Stimulated activated CD4-positive, alpha-beta T cell treated with anti-CD3 and anti-CD28 coated beads, Interleukin-4, amount 100 ng/mL, for 24 hours (primary cell): ENCODE measurements at places on chromosomes 5 and 9.

DNA sequence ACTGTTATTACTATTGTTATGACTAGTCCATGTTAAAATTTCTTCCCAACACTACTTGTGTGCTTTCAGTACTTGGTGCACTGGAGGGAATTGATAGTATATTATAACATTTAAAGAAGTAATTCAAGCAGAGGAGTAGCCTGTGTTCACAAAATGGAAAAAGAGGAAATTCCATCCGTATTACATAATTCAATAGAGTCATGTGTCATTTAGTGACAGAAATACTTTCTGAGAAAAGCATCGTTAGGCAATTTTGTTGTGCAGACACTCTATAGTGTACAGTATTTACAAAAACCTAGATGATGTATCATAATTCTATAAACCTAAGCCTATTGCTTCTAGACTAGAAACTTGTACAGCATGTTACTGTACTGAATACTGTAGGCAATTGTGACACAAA is 78.3 kb upstream of the PCSK5 start:
- no peak for DNase-seq

DNA sequence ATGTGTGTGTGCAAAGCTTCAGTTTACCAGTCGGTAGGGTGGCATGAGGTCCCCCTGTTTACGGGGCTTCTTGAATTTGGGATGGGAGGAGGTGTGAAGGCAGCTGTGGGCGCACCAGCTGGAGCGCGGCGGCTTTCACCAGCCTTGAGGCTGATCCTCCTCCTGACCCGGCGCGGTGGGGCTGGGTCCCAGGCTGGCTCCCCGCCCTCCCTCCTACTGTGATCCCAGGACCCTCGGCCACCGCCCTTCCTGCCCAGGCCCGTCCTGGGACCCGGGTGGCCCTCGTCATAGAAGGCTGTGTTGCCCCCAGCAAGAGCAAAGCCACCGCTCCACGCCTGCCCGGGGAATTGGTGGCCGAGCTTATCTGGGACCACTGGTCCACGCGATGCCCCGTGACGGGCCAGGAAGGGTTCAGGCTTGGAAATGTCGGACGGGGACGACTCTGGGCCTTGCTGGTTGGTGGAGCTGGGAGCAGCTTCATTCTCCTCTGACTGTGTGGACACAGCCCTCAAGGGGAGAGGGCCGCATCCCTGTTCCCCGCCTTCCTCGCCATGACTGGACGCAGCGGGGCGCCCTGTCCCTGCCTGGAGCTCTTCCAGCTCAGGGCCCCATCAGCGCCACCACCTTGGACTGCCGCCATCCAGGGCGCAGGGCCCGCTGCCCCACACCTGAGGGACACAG is 271.1 kb upstream of the IRX1 start:
- no peak for DNase-seq

DNA sequence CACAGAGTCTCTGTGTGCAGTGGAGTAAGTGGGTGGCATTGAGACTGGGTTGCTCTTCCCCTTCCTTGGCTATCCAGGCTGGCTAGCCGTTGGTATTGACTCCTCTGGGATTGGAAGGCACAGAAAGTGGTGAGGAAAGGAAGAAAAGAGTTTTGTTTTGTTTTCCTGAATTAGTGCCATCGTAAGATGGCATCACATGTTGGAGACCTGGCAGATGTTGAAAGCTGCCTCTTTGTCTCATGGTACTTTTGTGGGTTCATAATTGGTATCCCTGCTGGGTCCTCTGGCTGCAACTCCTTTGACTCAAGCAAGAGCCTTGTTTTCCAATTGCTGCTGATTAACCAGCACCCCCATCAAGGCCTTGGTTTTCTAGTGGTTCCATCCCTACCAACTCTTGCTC is 293.8 kb downstream of the PDE4D start:
- no peak for DNase-seq

GRCh38 chr5:29229461-29229860 is 1964.0 kb upstream of the CDH6 start:
- DNase-seq, result no peak

DNA sequence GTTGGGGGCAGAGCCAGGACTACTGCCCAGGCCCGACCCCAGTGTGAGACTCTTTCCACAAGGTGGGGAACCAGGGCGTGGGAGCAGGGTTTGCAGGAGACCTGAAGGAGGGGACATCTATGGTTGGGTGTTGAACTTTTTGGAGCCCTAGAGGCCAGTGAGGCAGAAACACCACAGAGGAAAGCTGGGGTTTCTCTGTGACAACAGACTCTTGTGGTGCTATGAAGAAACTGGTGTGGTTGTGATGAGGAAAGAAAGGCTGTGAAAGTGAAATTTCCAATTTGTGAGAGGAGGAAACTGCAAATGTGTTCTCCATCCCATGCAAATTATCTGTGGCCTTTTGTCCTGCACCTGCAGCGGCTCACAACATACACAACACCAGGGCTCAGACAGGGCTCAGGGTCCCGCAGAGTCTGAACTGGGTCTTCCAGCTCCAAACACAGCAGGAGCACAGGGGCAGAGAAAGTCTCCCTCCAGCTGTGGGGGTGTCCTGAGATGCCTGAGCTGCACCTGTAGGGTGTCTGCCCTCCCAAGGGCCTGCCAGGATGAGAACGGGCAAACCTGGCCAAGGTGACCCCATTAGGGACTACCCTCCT is 51.4 kb upstream of the GRHPR start:
- no peak for DNase-seq

- DNase-seq, result no peak
Observed at GRCh38 chr9:130839132-130840111, 4.4 kb downstream of the ABL1 start.

GRCh38 chr9:37464426-37465248 is 613 bp downstream of the ZBTB5 start:
- peak; percentile 69 for DNase-seq

GRCh38 chr5:961711-962240 is 46.8 kb upstream of the NKD2 start:
- DNase-seq, result no peak

DNA sequence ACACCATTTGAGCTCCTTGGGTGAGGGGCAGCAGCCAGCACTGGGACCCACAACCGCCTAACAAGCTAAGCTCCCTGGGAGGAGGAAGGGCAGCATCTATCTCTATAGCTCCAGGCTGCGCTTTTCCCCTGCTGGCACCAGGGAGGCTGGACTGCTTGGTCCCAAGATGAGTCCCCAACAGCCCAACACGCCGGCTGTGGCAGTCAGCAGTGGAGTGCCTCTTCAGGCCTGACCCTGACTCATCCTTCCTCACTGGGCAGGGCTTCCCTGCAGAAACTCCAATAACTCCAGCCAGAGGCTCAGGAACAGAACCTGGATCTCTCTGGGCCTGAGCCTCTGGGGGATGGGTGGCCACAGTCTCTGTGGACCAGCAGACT is 113.7 kb upstream of the ADAMTS16 start:
- no peak for DNase-seq

GRCh38 chr5:44387921-44388320 is 1.3 kb downstream of the FGF10 start:
- no peak for DNase-seq

DNA sequence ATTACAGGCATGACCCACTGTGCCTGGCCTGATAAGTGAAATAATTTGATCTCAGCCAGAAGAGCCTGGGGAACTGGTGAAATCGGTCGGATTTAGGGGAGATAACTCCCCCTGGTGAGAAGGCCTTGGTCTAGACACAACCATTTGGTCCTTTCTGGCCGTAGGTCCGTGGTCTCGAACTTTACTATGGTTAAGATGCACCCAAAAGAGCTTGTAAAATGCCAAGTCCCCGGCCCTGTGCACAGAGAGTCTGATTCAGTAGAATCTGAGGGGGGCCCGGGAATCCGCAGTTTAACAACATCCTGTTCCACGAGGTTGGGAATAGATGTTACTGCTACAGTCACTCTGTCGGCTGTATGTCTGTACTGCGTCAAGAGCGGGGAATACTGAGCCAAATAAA is 140.7 kb downstream of the C9orf50 start:
- DNase-seq, result no peak

DNA sequence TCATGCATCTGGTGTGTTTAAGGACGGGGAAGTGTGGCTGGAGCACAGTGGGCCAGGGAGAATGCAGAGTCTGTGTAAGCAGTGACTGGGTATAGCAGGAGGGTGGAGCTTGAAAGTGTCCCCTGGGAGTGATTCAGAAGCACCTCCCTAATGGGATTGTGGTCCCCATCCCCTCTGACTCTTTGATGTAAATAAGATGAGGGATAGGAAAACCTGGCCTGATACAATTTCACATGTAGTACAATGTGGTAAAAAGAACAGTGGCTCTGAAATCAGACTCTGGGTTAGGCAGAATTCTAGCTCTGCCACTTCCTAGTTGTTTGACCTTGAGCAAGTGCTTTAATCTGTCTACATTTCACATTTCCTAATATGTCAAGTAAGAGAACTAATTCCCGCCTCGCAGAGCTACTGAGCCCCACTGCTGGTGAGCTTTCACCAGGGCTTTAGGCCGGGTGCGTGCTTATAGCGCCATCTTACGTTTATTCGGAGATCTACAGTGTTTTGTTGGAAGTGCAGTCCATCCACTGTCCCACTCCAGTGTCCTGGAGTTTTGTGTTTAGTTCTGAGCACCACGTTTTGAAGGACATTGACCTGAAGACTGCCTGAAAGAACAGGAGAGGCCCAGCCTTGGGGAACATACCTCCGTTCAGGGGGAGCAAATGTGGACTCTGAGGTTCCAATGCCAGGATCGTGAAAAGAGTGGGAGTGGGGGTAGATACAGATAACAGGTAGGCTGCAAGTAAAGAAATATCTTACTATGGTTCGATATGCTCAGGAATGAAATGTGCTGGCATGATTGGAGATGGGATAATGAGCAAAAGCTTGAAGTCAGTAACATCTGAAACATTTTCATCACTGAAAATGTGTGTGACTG is 51.2 kb upstream of the TESK1 start:
- peak; percentile 40 for DNase-seq

DNA sequence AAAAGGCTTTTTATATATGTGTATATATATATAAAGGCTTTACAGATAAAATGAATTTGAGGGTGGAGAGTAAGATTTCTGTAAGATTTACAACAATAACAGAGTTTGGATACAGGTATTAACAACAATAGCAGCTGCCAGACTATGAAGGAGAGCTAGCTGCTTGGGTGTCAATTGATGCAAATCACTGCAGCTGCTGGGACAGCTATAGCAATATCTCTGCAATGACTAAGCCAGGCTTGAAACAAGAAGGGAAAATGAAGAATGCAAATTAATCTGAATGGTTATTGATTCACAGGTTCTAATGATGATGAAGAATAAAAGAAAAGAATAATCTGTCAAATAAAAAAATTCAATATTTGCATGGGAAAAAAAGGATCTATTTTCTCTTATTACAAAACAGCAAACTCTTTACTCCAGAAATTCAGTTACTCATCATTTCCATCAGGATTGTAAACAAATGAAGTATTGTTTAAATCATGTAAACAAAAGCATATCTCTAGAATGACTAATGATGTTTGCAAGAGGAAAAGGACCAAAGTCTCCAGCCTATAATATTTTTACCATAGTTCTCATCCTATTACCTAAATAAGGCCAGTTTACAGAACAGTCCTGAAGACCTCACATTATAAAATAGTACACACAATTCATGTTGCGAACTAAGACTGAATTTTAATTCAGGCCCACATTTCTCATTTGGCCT is 219.0 kb downstream of the HTR1A start:
- no peak for DNase-seq

GRCh38 chr5:84343171-84343570 is 41.5 kb downstream of the EDIL3 start:
- DNase-seq, result no peak

GRCh38 chr5:168106008-168106761 is 185.3 kb upstream of the WWC1 start:
- DNase-seq, result no peak

GRCh38 chr9:74942801-74943200 is 9.9 kb downstream of the C9orf40 start:
- DNase-seq, result peak; percentile 39

DNA sequence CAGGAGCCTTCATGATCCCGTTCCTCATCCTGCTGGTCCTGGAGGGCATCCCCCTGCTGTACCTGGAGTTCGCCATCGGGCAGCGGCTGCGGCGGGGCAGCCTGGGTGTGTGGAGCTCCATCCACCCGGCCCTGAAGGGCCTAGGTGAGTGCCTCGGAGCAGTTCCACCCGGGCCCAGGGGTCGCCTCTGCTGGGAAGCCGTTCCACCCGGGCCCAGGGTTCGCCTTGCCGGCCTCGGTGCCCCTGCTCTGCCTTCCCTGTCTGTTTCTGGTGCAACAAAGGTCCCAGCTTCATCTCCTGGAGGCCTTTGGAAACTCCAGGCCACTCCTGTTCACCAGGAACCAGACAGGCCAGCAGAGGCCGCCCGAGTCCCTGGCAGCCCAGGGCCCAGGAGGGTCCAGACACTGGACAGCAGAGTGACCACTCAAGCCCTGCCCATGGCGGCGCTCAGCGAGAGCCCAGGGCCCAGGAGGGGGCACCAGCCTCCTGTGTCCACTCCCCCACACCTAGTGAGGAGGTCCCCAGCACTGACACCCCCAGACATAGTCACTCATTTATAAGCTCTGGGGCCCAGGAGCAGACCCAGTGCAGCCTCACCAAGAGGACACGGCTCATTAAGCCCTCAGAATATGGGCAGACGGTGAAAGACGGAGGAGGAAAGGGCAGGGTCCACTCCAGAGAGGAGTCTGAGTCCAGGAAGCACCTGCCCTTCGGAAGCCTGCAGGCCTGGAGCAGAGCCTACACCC is 7.5 kb downstream of the SLC6A19 start:
- no peak for DNase-seq

- no peak for DNase-seq
Observed at GRCh38 chr9:34253460-34253837, 74.6 kb downstream of the UBAP1 start.

DNA sequence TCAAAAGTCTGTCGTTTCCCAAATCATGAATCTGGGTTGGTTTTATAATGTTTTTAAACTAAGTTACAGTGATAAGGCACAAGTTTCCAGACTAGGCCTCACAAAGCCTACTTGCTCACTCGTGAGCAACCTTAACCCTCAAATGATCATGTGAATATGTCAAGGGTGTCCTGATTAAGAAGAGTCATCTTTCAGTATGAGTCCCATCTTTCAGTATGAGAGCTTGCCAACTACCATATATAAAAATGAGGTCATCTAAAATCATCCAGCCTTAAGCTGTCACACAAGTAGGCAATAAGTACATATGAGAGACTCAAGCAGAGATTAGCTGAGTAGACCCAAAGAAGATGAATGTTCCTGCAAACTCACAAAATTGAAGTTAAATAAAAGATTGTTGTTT is 668.4 kb upstream of the FAM174A start:
- DNase-seq, result no peak

- no peak for DNase-seq
Observed at GRCh38 chr9:80561526-80561925, 989.8 kb downstream of the TLE4 start.

- no peak for DNase-seq
Observed at GRCh38 chr5:9479361-9479760, 66.5 kb downstream of the SEMA5A start.

- no peak for DNase-seq
Observed at GRCh38 chr5:179874536-179875292, 16.1 kb upstream of the MRNIP start.

- DNase-seq, result no peak
Observed at GRCh38 chr5:40258222-40258621, 421.5 kb upstream of the PTGER4 start.

- no peak for DNase-seq
Observed at GRCh38 chr5:168434001-168434400, 52.3 kb upstream of the RARS1 start.
